Right atrium auricular region (tissue), 2 donors: ENCODE measurements at places on chromosomes 6 and 20. TPM values are rescaled to one million over a fixed set of nuclear protein-coding genes. Genes with fewer than 3 reads are reported as not detected.

- no peak overlapping the region for H3K27ac ChIP-seq
- H3K36me3 ChIP-seq: no peaks in the 10 kb centered on the region
- H3K4me1 ChIP-seq: no peaks in the 10 kb centered on the region
- no peaks in the 10 kb centered on the region for H3K27me3 ChIP-seq
- peak; percentile 65 for DNase-seq
- H3K4me3 ChIP-seq: no peak overlapping the region
Measured at GRCh38 chr6:3977875-3978711, 100.8 kb downstream of the FAM217A start.

DNA sequence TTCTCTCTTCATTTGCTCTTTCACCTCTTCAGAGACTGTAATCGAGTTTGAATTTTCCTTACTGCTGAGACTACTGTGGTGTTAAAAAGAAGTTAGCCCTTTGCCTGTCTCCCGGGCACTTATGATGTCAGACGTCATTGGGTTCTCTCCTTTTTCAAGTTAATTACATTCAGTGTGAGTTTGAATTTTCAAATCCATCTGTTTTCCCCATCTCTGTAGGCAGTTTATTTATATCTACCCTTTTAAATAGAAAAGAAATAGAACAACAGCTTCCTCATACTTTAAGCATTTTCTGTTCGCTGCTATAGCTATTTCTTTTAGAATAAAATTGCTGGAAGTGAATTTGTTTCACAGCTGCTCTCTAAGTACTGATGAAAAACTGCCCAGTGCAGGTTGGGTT lies 81.4 kb downstream of the MCHR2 start:
- no peaks in the 10 kb centered on the region for H3K4me1 ChIP-seq
- H3K27me3 ChIP-seq: no peaks in the 10 kb centered on the region
- DNase-seq: no peak
- H3K27ac ChIP-seq: no peak overlapping the region

- no peak overlapping the region for H3K27ac ChIP-seq
- no peaks in the 10 kb centered on the region for H3K4me1 ChIP-seq
- DNase-seq: no peak
- no peaks in the 10 kb centered on the region for H3K27me3 ChIP-seq
- H3K36me3 ChIP-seq: no peaks in the 10 kb centered on the region
Measured at GRCh38 chr20:10200330-10200729, 18.3 kb upstream of the SNAP25 start.

DNA sequence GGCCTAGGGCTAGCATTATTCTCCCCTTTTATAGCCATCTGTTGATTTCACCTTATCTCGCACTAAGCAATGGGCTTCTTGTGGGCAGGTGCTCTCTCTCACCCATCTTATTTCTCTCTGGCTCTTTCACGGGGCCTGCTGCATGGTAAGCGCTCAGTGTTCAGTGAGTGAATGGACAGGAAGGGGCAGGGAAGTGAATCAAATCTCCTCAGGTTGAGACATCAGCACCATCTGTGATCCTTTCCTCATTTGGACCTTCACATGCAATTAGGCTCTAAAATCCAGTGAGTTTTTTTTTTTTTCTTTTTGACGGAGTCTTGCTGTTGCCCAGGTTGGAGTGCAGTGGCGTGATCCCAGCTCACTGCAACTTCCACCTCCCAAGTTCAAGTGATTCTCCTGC lies 76.5 kb upstream of the EZR start:
- no peak overlapping the region for H3K4me3 ChIP-seq
- no peaks in the 10 kb centered on the region for H3K36me3 ChIP-seq
- no peaks in the 10 kb centered on the region for H3K4me1 ChIP-seq
- no peak overlapping the region for H3K27ac ChIP-seq
- H3K27me3 ChIP-seq: no peaks in the 10 kb centered on the region
- no peak for DNase-seq

DNA sequence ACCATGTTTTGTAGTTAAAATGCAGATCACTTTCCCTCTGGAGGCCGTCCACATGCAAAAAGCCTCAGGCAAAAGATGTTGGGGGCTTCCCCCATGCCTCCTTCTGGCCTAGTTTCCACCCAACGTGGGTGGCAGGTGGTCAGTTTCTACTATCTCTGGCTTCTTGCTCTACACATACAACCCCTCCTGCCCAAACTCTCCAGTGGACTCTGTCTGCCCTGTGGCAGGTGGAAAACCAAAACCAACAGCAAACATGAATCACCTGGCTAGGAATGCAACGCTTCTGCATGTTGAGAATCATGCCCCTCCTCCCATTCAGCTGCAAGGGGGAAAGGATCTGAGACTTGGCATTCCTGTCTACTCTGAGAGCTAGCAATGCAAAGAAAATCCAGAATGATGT lies 94.8 kb downstream of the MBOAT1 start:
- no peaks in the 10 kb centered on the region for H3K4me1 ChIP-seq
- DNase-seq: no peak
- H3K36me3 ChIP-seq: peaks cover 11% of the 10 kb centered on the region
- no peaks in the 10 kb centered on the region for H3K27me3 ChIP-seq
- no peak overlapping the region for H3K27ac ChIP-seq

Gene NMBR
- not detected for total RNA-seq

Gene NKX2-2
- not detected for total RNA-seq

Gene BANF2
- not detected for total RNA-seq

Gene TBC1D22B
- total RNA-seq: 7.5 TPM
